Motor neuron (in vitro differentiated cells): ENCODE measurements at places on chromosomes 3 and 15.
A peak's percentile ranks its signal among the peaks of the same experiment; 100 is the strongest.

GRCh38 chr15:27254055-27254454 is 283.1 kb downstream of the GABRG3 start:
- no peak for ATAC-seq

DNA sequence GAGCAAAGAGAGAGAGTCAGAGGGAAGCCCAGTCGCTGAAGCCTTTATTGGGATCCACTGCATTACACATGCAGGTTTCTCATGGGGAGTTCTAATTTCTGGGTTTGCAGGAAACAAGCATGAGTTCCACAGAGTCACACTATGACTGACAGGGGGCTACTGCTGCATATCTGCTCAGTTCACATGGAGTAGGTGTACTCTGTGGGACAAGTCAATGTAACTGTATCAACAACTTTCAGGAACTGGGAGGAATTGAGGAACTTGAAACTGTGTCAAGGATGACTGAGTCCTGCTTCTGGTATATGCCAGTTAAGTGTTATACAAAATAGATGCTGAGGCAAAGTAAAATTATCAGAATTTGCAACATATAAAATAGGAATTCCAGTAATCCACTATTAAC is 110.8 kb downstream of the NPAP1 start:
- no peak for ATAC-seq

GRCh38 chr15:77347197-77347596 is 72.7 kb downstream of the PEAK1 start:
- ATAC-seq: no peak

- no peak for ATAC-seq
Observed at GRCh38 chr3:11150256-11150655, 4.0 kb upstream of the HRH1 start.

GRCh38 chr3:175456466-175456865 is 597.3 kb downstream of the NAALADL2 start:
- ATAC-seq: no peak

DNA sequence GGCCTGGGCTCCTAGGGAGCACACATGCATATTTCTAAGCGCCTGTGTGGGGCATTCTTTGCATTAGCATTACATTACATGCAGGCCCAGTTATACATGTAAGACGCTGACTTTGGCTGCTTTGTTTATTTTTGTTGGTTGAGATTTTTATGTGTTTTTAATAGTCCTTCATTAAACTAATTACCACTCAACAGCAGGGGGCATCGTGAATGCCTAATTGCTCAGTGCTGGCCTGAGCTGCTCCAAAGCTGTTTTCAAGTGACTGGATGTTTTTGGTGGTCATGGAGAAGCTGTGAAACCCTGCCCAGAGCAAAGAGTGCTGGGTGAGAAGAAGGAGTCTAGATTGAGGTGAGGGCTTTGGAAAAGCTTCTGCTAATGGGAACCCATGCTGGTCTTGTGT is 41.5 kb downstream of the GPD1L start:
- peak; percentile 87 for ATAC-seq

GRCh38 chr3:101758224-101758623 is 20.8 kb upstream of the NXPE3 start:
- ATAC-seq: no peak

DNA sequence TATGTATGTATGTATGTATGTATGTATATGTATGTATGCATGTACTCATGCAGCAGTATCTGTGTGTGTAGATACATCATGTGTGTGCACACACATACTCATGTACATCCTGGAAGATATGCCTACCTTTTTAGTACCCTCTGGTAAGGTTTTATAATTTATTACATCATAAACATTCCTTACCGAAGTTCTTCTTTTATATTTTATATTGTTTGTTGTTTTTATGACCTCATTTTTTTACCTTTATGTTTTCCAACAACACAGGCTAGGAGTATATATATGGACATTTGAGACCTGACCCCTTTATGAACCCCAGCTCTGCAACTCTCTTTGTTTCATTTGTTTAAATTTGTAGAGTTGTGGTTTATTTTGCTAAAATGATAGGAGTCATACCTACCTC is 263.5 kb downstream of the ADAMTSL3 start:
- ATAC-seq: no peak

DNA sequence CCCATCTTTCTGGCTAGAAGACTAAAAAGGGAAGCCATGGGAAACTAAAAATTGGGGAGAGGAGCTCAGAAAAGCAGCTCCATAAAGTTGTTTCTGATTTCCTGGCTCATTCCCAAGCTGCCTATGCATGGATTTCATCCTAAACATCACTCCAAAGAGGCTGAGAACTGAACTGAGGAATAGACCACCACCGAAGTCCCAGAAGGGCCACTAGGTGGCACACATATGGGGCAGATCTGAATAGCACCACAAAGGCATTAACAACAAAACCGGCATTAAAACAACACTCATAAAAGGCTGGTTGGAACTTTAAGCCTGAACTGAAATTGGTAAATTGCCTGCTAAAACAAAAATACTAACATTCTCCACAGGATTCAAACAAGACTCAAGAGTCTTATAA is 106.3 kb downstream of the PLD1 start:
- no peak for ATAC-seq

- no peak for ATAC-seq
Observed at GRCh38 chr3:124577494-124578167, 152.6 kb upstream of the UMPS start.
